ENCODE measurements at places on chromosomes 1 and 21.

- no peak for DNase-seq
Measured at GRCh38 chr1:210496063-210496462, 167.4 kb downstream of the HHAT start.

DNA sequence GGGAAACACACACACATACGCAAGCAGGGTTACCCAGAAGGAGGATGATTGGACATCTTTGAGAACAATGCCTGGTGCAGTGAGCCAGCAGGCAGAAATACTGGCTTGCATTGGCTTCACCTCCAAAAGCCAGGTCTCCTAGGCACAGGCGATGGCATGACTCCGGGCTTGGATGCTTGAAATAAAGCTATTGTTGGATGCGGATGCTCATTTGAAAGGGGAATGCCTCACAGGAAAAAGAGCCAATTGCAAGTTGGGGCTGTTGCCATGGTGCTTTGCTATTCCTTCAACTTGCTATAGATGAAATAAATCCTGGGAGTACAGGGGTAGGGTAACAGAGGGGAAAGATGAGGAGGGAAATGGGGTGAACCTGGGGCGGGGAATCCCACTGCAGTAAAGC is 180.7 kb upstream of the SGIP1 start:
- no peak for DNase-seq

GRCh38 chr1:151846062-151846568 is 6.5 kb upstream of the C2CD4D start:
- DNase-seq = no peak

GRCh38 chr1:204223129-204223860 is 9.5 kb upstream of the GOLT1A start:
- DNase-seq = no peak

GRCh38 chr1:19651141-19651737 is 7.1 kb downstream of the NBL1 start:
- peak; percentile 47 for DNase-seq

DNA sequence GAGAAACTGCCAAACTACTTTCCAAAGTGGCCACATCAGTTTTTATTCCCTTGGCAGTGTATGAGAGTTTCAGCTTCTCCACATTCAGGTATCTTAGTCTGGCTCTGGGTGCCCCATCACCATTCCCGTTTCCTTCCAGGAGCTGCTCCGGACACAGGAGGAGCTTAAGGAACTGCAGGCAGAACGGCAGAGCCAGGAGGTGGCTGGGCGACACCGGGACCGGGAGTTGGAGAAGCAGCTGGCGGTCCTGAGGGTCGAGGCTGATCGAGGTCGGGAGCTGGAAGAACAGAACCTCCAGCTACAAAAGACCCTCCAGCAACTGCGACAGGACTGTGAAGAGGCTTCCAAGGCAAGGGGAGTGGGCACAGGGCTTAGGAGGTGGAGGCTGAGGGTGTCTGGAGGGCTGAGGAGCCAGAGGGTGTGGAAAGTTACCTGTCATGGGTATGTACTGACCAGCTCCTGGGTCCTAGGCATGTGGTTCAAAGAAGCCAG is 10.9 kb upstream of the TUFT1 start:
- DNase-seq = no peak

DNA sequence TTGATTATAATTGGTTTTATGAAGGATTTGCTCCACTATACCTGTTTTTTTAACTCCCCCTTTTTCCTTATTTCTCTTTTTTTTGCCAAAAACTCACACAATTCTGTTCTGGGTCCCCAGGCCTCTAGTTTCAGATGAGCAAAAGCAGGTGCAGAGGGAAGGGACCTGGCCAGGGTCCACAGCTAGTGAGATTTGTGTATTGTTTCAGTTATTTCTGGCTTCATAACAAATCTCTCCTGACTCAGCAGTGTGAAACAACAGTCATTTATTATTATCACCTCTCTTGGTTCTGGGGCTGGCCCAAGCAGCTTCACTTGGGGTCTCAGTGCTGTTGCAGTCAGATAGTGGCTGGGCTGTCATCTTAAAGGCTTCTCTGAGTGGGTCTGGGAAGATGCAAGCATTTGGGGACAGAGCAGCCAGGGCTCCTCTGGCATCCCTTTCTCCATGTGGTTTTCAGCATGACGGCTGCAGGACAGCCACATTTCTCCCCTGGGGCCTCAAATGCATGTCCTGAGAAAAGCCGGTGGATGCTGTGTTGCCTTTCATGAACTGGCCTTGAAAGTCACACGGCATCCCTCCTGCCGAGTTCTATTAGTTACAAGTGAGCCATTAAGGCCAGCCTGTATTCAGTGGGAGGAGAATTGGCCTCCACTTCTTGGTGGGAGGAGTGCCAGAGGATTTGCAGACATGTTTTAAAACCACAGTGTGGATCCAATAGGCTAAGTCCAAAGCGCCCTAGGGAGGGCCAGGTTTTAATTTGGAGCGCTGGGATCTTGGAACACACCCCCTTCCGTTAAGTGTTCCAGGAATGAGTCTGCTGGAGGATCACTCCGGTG is 137.1 kb downstream of the CAMTA1 start:
- DNase-seq = peak; percentile 67

GRCh38 chr1:24292103-24292502 is 27.1 kb upstream of the GRHL3 start:
- no peak for DNase-seq

GRCh38 chr1:223835754-223836153 is 10.0 kb downstream of the TP53BP2 start:
- no peak for DNase-seq

DNA sequence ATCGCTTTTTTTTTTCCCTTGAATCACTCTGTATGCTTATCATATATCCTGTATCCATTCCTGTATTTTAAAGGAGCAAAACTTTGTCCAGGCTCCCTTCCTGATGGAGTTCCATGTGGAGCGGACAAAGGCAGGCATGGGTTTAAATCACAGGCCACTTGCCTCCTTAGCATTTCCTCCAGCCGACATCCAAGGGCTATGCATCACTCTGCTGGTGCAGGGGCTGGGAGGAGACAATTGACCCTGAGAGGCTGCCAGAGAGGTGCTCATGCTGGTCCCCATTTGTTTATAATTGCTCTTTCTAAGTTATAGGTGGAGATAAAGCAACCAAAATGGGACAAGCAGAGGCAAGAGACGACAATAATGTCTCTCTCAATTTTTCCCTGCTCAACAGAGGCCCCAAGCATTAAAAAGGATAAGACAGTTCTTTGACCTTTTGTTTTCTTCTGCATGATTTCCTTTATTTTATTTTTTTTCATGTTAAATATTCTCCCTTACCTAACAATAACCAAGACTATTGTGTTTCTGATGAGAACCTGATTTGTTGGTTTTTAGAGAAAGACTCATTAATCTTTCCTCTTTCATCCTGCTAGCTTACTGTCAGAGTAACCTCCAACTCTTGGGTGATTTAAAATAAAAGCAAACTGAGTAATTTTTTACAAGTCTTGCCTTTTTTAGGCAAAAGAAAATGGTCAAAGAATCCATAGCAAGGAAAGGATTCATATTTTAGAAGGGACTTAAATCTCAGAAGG is 353.7 kb downstream of the ADGRL2 start:
- no peak for DNase-seq

DNA sequence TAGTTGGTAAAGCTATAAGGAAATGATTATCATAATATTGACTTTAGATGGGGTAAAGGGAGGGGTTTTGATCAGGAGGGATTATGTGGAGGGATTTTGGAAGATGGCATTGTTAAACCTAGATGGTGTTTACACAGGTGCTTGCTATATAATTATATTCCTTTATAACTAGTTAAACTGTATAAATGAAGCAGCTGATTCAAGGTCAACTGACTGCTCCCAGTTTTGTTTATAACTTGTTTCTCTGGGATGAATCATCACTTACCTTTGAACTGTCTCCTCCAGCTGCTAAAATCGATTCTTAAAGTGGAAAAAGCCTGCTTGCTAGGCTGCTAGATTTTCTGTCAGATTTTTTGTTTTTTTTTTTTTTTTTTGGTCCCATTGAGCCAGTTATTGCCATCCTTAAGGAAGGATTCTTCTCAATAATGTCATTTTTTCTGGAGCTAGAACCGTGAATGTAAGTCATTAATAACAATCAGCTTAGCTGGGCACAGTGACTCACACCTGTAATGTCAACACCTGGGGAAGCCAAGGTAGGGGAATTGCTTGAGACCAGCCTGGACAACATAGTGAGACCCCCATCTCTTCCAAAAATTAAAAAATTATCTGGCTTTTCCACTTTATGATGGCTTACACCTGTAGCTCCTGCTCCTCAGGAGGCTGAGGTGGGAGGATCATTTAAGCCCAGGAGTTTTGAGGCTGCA is 153.2 kb downstream of the PIK3R3 start:
- DNase-seq = peak; percentile 96

DNA sequence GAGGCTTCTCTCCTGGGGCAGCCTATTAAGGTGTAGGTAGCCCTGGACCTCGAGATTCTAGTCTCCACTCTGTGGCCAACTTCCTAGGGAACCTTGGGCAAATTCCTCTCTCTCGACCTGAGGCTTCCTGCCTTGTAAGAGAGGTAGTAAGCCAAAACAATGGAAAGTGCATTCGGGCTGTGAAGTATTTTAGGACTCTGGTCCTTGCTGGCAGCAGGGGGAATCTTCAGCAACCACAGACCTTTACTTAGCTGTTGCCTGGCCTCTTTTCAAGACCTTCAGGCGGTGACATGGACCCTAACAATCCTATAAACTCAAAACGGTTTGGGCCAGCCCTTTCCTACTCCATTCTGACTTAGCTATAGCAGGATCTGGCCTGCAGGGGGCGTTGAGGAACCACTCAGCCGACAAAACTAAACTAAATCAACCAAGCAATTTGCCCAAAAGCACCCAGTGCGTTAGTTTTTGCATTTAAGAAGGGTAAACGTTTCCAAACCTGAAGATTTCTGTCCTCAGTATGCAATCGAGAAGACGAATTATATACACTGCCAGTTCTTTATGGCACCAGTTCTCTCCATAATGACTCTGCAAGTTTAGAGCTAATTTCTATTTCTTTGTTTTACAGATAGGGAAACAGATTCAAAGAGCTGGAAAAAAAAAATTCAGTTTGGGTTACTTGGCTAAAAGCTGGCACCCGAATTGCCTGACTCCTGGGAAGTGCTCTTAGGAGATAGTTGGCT is 10.9 kb upstream of the SESN2 start:
- peak; percentile 75 for DNase-seq

- DNase-seq = no peak
Measured at GRCh38 chr1:161768986-161769672, 3.0 kb downstream of the ATF6 start.

DNA sequence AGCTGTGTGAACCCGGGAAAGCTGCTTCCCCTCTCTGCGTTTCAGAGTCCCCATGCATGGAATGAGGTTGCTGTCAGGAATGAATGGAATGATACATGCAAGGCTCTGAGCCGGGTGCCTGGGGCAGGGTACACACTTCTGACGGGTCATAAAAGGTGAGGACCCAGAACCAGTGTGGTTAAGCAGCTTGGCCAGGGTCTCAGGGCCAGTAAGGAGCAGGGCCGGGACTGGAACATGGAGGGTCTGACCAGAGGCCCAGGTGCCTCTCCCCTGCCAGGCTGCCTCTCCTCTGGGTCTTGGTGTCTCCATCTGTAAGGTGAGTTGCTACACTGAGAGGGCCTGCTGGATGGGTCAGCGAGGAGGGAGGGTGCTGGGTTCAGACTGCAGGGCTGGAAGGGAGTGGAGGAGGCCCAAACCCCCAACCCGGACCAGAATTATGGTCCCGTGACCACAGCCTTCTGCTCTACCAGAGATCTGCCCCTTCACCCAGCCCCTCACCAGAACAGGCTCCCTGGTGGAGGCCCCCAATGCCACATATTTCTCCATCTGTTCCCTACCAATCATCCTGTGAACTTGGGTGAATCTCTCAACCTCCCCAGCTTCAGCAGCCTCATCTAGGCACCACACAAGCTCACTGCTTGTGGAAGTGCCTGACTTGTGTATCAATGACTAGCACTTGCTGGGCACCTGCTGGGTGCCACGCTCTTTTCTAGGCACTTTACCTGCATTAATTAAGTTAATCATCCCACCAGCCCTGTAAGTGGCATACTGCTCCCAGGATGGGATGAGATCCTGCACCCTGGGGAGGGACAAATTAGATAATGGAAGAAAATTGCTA is 16.2 kb upstream of the LRP8 start:
- no peak for DNase-seq

DNA sequence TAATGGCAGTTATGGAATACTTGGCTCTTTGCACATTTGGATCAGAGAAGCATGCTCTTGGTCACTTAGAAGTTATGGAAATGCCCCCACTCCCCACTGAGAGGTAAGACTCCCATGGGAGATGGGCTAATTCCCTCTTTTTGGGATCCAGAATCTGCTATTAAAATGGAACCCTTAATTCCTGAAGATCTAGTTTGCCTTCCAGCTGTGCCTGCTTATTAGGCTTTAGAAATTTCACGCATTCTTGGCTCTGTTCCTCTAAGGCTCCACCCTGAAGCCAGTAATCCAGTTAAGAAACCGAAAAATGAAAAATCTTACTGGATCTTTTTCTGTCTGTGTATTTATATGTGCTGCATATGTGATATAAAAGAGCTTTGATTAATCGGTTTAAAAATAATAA is 76.7 kb downstream of the USH2A start:
- DNase-seq = no peak

GRCh38 chr21:32320059-32320458 is 21.4 kb downstream of the MRAP start:
- DNase-seq = no peak

GRCh38 chr1:52268372-52268771 is 97.6 kb downstream of the CC2D1B start:
- DNase-seq = no peak

DNA sequence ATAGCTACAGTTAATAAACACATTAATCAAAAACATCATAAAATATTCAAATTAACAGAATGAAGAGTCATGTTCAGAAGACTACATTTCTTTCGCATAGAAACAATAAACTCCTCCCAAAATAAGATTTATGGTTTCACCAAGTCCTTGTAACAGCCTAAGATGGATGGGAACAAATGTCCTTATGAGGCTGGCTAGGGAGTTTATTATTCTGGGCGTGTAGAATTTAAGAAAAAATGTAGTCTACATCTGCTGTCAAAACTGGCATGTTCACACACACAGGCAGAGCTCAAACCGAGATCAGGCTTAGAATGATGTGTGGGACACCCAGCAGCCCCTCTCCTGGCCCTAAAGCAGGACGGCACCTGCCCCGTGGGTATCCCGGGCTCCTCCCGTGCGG is 101.1 kb downstream of the NPHP4 start:
- DNase-seq = no peak
